Activated T-helper 1 cell treated with Interleukin-2 at 50 U/mL for 16 hours (primary cell): ENCODE measurements at places on chromosomes 6 and 20.
A peak's percentile ranks its signal among the peaks of the same experiment; 100 is the strongest.

GRCh38 chr20:20668639-20669038 is 43.8 kb downstream of the RALGAPA2 start:
- DNase-seq = no peak

DNA sequence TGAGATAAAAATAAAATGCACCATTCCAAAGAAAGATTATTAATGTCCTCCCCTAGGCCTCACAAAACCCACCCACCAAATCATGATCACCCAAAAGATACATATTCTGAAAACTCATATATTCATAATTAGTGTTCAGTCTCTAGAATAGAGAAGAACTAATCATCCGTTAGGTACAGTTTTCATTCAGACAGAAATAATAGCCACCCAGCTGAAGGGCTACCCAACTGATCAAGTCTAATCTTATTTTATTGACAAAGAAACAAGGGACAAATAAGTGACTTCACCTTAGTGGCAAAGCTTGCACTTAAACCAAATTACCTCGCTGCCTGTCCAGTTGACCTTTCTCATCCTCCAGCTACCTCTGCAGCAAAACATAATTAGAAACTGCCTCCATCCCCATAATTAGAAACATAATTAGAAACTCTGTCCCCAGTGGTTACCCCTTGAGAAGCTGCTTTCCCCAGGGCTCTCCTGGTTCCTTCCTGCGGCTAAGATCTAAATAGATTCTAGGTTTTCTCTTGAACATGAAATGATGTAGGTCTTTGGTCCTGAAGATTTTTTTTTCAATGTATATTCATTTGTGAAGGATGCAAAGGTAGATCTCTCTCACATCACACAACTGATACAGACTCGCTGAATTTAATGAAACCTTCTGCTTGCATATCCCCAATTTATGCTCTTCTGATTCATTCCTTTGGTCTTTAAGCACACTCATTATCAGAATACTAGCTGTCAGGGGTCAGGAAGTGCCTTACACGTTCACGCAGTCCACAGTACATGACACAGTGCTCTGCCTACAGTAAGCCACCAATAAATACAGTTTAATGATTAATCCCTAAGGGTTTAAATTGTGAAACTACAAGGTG is 46.3 kb downstream of the HBS1L start:
- DNase-seq = no peak

- peak; percentile 42 for DNase-seq
Measured at GRCh38 chr20:1313236-1313964, 15.5 kb downstream of the SDCBP2 start.

- DNase-seq = no peak
Measured at GRCh38 chr6:22878324-22878701, 308.9 kb downstream of the HDGFL1 start.

GRCh38 chr6:136893187-136893586 is 28.9 kb upstream of the SLC35D3 start:
- no peak for DNase-seq

GRCh38 chr6:168133168-168133561 is 54.2 kb upstream of the FRMD1 start:
- DNase-seq = no peak

DNA sequence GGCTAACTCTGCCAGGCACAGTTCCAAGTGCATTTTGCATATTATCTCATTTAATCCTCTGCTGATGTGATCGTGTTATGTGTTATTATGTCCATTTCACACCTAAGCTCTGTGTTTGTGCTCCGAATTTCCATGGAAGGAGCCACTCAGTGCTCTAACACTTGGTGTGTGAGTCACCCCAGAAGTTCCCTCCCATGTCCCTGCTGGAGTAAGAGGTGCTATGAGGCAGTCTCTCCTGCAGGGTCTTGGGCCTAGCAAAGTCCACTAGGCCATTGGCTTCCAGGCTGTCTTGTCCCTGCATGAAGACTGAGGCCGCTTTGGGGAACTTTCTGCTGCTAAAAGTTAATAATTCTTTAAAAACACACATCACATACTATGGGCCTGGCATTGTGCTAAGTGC is 405.9 kb upstream of the SULF2 start:
- DNase-seq = no peak

- DNase-seq = no peak
Measured at GRCh38 chr6:8743170-8743745, 307.9 kb upstream of the SLC35B3 start.

DNA sequence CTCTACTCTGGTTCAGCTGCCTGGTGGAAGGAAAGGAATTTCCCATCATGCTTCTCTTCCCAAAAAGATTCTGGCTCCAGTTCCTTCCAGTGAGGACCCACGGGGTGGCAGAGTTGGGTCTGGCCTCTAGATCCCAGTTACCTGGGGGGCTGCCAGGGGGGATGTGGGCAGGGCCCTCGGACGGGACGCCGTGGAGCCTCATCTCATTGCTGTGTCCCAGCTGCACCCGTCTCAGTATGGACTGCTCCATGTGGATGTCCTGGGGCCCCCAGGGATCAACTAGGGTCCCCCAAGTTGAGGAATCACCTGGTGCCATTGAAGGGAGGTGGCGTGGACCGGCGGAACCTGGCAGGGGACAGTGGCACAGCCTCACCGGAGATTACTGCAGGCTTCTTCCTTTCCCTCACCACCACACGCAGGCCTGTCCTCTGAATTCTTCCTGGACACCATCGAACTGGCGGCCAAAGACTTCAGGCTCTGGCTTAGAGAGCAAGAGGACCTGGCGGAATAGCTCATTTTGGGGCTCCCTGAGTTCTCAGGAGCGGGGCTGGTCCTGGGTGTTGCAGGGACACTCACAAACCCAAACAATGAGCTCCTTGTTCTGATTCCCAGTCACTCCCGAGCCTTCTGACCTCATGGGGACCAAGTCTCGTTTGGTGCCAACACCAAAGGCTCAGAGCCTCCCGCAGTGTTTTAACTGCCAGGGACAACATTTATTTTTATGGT is 8.5 kb downstream of the ZBP1 start:
- no peak for DNase-seq

DNA sequence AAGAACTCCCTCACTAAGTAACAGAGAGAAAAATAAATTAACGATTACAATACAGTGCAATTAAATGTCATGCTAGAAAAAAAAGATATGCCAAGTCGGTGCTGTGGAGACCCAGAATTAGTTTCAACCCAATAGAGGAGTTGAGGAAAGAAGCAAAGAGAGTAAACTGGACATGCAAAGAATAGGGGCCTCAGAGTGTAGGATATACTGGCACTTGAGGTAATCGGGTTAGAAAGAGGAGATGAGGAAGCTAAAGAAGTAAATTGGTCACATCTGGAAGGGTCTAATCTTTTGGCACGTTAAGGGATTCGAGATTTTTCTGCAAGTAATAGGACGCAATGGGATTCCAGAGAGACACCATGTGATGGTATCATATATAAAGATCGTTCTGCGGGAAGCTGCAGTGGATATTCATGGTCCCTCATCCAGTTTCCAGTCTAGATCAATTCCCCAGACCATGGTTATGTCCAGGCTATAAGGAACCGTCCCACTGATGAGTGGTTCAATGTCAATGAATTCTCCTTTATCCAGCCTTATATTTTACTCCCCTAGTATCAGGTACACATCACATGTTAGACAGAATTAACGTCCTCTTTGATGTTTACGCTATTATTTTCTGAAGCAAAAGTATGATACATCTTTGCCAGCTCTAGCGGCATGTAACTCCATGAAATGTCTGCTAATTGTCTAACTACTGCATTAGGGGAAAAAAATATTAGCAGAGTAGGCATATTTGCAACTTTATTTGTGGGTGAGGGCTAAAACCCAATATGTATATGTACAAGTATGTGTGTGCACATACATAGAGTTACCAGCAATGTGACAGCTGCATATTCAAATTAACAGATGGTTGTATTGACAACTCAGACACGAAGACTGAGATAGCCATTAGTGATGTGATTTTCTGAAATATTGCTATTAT is 1.1 kb upstream of the TBC1D32 start:
- no peak for DNase-seq

DNA sequence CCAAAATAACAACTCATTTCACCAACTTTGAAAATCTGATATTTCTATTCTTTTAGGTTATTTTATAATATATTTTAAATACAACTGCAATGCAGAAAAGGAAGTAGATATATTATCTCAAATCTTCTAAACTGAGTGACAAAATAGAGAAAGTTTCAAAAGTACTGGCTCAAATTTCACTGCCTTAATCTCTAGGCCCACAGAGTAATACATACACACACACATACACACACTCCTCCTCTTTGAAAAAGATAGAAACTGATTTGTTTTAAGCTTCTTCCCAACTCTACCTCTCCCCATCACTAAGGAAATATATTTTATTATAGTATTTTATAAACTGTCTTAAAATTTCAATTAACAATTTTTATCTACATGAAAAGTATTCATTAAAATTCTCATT is 36.2 kb downstream of the ARHGAP18 start:
- no peak for DNase-seq

DNA sequence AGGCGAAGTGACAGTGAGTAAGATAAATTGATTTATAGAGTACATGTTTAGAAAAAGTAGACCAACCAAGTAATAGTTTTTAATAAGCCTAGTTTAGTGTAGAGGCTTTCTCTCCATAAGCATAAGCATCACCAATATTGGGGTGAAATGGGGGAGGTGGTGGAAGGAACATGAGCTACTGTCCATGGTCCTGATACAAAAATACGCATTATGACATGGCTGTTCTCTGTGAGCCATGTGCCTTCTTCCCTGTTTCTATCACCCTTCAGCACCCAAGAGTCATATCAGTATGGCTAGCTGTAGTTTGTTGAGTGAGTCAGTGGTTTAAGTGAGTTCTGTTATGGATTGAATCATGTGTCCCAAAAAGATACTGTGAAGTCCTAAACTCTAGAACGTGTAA is 150.8 kb downstream of the EDN1 start:
- DNase-seq = no peak

- DNase-seq = no peak
Measured at GRCh38 chr6:111759836-111760785, 113.1 kb downstream of the FYN start.

GRCh38 chr20:13665709-13666395 is 27.1 kb upstream of the TASP1 start:
- no peak for DNase-seq

GRCh38 chr20:19758133-19758500 is at the start of gene RIN2:
Gene RIN2, plus strand, starts transcription at chr20:19758258. Its CDS starts 131,344 bp downstream, at chr20:19889602.
- DNase-seq = no peak

GRCh38 chr6:141437011-141437410 is 695.7 kb upstream of the GJE1 start:
- no peak for DNase-seq

DNA sequence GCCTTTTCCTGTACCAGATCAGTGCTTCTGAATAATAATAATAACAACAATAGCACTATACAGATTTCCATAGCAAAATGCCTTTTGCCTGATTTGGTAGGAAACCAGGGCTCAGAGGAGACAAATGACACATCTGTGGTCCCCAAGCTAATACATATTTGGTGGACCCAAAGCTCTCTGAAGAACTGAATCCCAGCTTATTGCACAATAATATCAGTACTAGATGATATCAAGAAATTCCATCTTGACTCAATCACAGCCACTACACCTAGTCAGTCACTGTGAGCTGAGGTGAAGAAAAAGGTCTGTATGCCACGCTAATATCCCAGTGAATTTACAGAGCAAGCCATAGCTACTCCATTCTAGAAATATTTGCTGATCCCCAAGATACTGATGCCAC is 270.6 kb upstream of the RIN2 start:
- DNase-seq = no peak

DNA sequence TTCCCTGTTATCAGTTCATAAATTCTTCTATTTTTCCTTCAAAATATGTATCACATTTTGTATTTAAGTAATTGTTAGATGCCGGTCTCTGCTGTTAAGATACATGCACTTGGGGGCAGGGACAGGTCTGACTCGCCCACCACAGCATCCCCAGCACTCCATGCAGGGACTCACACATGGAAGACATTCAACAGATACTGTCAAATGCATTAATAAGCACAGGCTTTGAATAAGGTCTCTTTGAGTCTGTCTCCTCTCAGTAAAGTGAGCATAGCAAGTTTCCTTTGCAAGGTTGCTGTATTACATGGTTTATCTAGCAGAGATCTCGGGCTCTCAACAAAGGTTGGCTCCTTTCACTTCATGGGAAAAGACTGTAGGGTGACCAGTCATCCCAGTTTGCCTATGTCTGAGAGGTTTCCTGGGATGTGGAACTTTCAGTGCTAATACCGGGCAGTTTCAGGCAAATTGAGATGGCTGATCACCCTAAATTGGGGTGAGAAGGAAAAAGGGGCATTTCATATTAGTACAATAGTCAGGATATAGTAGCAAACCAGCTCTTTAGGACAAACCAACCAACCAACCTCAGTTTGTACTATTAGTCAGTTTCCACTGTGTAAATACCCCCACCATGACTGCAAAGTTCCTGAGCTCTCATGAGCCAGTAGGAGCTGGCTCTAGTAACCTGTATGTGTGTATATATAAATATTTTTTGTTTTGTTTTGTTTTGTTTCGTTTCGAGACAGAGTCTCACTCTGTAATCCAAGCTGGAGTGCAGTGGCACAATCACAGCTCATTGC is 15.0 kb downstream of the JPH2 start:
- no peak for DNase-seq

- no peak for DNase-seq
Measured at GRCh38 chr6:31116661-31117385, 2.2 kb downstream of the PSORS1C1 start.

GRCh38 chr6:108777536-108777935 is 70.7 kb upstream of the ARMC2 start:
- DNase-seq = no peak

DNA sequence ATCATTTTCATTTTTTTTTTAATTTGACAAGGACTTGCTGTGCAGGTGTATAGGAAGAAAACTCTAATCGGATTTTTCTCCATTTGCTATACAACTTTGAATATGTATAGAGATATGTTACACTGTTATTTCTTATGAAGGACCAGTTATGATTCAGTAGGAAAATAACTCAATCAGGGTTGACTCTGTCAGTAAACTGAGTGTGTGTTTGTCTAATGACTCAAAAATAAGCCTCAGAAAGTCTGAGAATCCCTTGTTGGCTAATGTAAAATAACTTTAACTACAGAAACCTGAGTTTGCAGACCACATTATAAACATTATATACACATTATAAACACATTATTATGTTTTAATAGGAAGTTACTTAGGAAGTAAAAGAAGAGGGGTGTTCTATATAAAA is 352.6 kb downstream of the RIMS1 start:
- no peak for DNase-seq

DNA sequence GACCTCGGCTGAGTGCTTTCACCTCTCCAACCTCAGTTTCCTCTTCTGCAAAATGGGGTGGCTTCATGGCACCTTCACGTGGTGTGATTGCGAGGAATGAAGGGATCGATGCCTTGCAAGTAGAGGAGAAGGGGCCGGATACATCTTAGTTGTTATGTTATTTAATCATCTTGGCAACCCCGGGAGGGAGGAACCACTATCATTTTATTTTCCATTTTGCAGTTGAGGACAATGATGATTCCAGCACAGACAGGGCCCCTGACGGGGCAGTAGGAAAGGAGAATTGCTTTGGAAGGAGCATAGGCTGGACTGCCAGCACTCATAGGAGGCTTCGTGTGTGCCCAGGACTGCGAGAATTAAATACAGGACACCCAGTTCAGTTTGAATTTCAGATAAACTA is 2.5 kb upstream of the PMEPA1 start:
- no peak for DNase-seq
